ENCODE measurements at places on chromosomes 5 and 9. TPM values are rescaled to one million over a fixed set of nuclear protein-coding genes. Genes with fewer than 3 reads are reported as not detected.

GRCh38 chr5:154782812-154783592, 27.8 kb downstream of the LARP1 start:
- DNase-seq: no peak

GRCh38 chr9:102135768-102136167, 397.3 kb upstream of the GRIN3A start:
- DNase-seq: no peak

- DNase-seq: no peak
Measured at GRCh38 chr5:87020099-87020934, 247.4 kb upstream of the RASA1 start.

- no peak for DNase-seq
Measured at GRCh38 chr9:14451949-14452348, 138.0 kb upstream of the NFIB start.

DNA sequence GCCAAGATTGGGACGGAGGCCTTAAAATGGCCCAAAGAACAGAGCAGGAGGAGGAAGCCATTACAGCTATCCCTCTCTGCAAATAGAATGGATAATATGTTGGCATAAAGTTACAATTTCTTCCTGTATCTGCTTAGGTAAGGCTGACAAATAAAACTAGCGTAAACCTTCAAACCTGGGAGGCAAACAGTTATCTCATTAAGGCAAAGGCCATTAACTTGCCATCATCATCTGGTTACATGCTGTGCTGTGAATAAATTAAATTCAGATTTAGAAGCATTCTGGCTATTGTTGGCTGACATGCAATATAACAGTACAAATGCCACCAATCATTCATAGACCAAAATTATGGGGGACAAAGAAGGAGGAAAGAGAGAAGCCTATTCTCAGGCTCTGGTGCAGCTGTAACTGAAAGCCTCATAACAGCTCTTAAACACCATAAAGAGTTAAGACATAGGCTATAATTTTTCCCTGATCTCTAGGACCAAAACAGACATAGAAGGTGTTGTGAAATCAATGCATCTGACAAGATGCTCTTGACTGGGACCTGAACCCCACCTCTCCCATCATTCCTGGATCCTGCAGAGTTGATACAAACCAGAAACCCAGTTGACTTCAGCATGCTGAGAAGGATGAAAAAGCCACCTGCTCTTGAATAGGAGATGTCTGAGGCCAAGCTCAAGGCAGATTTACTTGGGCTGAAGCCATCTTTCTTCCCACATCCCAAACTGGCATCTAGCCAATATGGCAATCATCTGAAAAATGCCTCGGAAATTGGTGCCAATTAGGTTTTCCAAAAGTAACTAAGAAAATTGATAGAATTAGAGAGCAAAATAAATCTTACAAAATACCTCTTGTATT, 62.5 kb downstream of the PLCXD3 start:
- no peak for DNase-seq

OR1L8 gene
- not detected for total RNA-seq
